Stimulated activated effector memory CD8-positive, alpha-beta T cell treated with anti-CD3 and anti-CD28 coated beads, Interleukin-12 subunit alpha, Interleukin-12 subunit beta, amount 100 ng/mL, for 72 hours (primary cell): ENCODE measurements at places on chromosomes 1 and 21.

DNA sequence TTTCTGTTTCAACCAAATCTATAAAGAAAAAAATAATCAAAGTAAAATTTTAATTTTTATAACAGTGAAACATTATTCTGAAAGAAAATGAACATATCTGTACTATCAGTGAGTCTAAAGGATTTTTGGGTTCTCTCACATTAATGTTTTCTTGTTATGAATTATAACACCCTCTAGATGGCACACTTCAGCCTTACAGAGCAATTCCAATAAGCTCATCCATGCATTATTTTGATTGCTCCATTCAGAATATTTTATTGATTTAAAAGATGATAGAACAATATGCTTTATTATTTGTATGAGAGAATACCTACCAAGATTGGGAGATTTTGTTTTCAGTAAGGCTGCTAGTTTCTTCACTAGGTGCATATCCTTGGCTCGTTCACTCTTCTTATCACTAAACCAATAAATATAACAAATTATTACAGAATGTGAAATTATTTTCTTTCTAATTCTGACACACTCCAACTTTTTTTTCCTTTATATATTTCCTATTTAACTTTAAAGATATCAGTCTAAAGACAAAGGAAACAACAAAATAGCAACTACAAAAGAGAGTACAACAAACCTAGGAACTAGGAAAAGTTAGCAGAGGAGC lies 82.4 kb downstream of the RAB3GAP2 start:
- DNase-seq = no peak

GRCh38 chr1:182170891-182171461 lies 109.5 kb upstream of the ZNF648 start:
- no peak for DNase-seq

GRCh38 chr1:17742583-17742982 lies 12.6 kb upstream of the ACTL8 start:
- no peak for DNase-seq

- no peak for DNase-seq
These were observed 24.4 kb downstream of the URB1 start for GRCh38 chr21:32368386-32368785.

DNA sequence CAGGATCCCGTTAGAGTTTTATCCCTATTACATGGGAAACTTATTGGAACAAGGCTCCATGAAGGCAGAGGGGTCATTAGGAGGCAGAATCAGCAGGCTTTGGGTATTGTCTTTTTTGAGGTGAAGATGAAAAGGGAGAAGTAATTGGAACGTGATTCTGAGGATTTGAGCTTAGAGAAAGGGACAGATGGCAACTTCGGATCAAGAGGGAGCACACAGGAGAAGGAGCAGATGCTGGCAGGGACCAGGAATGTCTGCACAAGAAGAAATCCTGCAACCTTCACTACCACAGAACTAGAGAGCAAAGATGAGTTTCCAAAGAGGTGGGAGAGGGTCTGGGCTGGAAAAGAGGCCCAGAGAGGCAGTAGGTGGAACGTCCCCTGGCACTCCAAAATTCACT lies 202.8 kb downstream of the RRAGC start:
- no peak for DNase-seq

- no peak for DNase-seq
These were observed 66.6 kb downstream of the BACE2 start for GRCh38 chr21:41234569-41234968.

GRCh38 chr1:24416666-24417391 lies 1.2 kb downstream of the NIPAL3 start:
- DNase-seq = peak; percentile 24

DNA sequence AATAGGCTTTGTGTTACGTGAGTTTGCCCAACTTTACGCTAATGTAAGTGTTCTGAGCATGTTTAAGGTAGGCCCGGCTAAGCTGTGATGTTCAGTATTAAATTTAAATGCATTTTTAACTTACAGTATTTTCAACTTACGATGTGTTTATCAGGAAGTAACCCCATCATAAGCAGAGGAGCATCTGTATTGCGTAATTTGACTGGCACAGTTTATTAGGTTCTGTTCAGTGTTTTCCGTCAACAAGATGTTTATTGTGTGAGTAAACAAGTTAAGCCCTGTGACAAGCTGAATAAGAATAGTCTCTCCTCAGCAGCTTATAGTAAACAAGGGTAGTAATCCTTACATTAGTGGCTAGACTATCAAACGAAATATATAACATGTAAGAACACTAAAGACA lies 27.2 kb upstream of the SHISA4 start:
- DNase-seq = no peak

- peak; percentile 43 for DNase-seq
These were observed 29.5 kb downstream of the ARHGEF16 start for GRCh38 chr1:3483801-3484444.

DNA sequence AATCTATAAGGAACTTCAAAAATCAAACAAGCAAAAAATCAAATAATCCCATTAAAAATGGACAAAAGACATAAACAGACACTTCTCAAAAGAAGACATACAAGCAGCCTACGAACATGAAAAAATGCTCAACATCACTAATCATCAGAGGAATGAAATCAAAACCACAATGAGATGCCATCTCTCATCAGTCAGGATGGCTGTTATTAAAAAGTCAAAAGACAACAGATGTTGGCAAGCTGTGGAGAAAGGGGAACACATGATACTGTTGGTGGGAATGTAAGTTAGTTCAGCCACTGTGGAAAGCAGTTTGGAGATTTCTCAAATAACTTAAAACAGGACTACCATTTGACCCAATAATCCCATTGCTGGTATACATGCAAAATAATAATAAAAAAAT lies 226.4 kb downstream of the S1PR1 start:
- DNase-seq = no peak

DNA sequence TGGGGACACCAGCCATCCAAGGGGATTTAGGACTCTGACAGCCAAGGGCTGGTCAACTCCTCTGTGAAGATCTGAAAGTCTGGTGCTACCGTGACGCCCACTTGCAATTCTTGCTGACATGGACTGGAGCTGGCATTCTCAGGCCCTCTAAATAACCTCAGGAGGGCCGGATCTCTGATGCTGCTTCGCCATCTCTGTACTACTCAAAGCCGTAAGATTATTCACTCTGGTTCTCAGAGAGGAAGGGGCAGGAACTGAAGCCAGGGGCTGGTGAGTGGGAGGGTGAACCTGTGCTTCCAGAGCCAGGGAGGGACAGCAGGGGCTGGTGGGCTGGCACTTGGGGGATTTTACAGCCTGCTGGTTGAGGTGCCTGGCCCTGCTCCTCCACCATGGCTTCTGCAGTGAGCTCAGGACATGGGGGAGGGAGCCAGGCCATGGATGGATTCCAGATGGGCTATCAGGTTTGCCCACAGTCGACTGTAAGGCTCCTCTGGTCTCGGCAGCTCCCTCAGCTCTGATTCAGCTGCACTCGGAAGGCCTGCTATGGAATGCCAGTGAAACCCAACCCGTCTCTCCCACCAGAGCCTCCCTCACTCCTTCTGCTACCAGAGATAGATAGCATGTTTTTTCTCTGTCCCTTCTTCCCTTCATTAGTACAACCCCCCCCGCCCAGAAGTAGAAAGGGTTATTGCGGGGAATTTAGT lies 84.5 kb downstream of the PLXNA2 start:
- no peak for DNase-seq

- DNase-seq = no peak
These were observed 42.5 kb upstream of the POFUT2 start for GRCh38 chr21:45330075-45330781.

DNA sequence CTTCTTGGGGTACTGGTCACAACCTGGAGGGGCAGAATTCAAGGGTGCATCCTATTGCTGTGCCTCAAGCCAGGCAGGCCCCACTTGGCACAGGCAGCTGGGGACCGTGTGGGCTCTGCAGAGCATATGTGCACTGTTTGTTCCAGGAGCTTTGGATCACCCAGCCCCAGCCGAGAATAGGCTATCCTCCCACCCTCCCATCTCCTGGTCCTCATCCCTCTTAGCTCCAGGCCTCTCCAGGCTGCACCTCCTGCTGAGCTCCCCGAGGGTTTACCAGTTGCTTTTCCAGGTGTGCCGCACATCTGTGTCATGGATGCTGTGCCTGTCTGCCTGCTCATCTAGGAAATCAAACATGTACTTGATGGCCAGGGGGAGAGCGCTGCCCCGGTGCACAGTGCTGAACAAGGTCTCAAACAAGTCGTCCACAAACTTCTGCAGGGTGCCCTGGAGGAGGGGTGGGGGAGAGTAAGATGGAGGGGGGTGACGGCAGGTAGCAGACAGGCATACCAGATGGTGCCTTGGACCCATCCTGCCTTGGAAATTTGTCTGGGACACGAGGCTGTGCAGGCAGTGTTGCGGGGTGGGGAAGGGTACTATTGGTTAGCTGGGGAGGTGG lies 120.5 kb upstream of the CD34 start:
- DNase-seq = no peak

DNA sequence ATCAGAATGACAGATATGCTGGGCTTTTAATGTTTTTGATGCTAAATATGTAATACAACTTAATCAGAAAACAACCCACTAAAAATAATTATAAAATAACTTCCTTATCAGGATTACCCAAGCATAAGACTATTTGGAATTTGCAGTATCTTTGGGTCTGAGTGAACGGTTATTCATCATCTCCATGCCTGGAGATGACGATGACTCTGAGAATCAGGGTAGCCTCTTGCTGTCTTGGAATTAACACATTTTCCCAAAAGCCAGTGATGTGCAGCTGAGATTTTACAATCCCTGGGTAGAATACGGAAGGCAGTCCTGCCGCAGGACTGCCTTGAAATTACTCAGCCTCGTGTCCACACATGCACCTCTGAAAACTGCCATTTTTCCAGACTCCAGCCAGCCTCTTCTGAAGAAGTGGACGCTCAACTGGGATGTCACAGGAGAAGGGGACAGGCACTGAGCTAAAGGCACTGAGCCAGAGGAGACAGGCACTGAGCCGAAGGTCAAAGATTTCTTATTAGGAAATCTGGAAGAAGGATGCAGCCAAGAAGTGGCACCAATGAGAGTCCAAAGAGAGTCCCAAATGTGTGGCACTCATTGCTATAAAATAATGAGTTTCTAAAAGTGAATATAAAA lies 85.5 kb downstream of the PGBD5 start:
- DNase-seq = no peak

GRCh38 chr1:101739826-101740330 lies 256.8 kb downstream of the OLFM3 start:
- no peak for DNase-seq

DNA sequence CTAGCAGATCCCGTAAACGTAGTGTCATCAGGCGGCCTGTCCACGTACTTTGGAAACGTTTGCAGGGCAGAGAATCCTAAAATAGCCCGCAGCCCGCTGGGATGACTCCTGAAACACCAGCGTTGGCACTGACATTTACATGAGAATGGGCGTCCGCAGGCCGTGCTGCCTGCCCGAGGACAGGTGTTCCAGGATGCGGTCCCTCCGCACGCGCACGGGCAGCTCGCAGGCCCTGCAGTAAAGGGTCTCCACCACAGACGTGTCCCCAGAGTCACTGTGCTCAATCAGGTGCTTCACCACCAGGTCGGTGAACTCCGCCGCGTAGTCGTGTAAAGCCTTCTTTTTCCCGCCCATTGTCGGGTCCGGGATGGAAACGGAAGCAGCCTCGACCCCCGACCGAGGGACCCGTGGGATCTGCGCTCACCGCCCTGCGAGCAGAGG lies 5.8 kb upstream of the CCDC27 start:
- DNase-seq = no peak

DNA sequence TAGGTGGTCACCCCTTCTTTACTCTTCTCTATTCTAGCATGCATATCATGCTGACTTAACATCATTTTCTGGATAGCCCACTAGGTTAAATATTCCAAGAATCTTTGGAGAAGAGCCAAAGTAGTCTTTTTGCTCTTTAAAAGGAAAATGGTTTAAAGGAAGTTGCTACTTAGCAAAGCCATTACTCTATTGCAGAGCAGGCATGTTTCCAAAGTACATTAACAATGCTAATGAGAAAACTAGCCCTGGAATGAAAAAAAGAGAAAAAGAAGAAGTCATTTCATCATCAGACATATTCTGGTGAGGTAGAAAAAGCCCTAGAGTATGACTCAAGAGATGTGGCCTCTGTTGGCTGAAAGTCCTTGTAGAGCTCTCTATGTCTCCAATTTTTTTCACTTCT lies 74.0 kb downstream of the NUF2 start:
- no peak for DNase-seq

DNA sequence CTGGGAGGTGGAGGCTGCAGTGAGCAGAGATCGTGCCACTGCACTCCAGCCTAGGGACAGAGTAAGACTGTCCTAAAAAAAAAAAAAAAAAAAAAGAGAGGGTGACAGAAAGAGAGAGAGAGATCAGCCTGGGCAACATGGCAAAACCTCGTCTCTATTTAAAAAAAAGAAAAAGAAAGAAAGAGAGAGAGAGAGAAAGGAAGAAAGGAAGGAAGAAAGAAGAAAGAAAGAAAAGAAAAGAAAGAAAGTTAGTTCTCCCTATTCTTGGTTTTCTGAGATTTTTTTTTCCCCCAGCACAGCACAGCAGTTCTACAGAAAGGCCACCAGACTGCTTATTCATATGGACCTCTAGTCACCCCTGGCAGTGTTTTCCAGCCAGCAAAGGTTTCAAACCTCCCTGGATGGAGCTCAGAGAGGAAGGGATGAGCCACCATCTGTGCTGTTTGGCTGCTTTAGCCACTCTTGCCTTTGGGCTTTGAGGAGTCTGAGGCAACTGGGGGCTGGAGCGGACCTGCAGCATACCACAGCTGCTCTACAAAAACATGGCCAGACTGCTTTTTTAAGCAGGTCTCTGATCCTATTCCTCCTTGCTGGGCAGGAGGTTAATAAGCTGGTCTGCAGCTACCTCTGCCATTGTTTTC lies 10.6 kb downstream of the S100A6 start:
- DNase-seq = no peak

GRCh38 chr1:198443365-198444233 lies 96.9 kb downstream of the ATP6V1G3 start:
- no peak for DNase-seq

DNA sequence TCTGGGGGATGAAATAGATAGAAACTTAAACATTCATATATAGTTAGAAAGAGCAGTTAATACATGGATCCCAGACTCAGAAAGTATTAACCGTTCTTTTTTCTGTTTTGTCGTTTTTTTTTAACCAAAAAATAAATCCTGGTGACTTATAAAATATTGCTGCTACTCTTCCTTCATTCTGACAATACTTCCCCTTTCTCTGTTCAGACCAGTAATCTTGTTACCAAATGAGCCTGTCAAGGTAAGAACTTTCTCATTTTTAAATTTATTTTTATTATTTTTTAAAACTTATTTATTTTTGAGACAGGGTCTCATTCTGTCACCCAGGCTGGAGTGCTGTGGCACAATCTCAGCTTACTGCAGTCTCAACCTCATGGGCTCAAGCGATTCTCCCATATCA lies 13.7 kb downstream of the PTPN22 start:
- DNase-seq = no peak

GRCh38 chr1:102586022-102586421 lies 522.3 kb downstream of the COL11A1 start:
- DNase-seq = no peak

DNA sequence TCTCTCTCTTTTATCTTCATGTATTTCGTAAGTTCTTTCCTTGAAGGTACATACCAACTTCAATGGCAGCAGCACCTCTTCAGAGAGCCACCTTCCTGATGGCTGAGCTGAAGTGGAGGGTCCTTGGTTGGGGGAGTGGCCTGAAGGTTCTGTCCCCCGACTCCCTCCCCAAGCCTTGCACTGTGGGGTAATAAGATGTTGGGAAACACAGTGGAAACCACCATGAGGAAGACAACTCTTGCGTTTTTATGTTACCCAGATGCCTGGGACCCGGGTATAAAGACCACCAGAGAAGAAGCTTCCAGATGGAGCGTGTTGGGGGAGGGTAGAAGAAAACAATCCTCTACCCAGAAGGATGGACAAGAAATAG lies 794 bp downstream of the KRTAP12-3 start:
- no peak for DNase-seq

- DNase-seq = no peak
These were observed 11.4 kb downstream of the FASLG start for GRCh38 chr1:172670316-172670715.
